Stimulated activated CD4-positive, alpha-beta T cell treated with anti-CD3 and anti-CD28 coated beads, Interleukin-4, amount 100 ng/mL, for 1 hour (primary cell): ENCODE measurements at places on chromosomes 5 and 9.

GRCh38 chr9:13165956-13166355, 113.5 kb downstream of the MPDZ start:
- DNase-seq = no peak

DNA sequence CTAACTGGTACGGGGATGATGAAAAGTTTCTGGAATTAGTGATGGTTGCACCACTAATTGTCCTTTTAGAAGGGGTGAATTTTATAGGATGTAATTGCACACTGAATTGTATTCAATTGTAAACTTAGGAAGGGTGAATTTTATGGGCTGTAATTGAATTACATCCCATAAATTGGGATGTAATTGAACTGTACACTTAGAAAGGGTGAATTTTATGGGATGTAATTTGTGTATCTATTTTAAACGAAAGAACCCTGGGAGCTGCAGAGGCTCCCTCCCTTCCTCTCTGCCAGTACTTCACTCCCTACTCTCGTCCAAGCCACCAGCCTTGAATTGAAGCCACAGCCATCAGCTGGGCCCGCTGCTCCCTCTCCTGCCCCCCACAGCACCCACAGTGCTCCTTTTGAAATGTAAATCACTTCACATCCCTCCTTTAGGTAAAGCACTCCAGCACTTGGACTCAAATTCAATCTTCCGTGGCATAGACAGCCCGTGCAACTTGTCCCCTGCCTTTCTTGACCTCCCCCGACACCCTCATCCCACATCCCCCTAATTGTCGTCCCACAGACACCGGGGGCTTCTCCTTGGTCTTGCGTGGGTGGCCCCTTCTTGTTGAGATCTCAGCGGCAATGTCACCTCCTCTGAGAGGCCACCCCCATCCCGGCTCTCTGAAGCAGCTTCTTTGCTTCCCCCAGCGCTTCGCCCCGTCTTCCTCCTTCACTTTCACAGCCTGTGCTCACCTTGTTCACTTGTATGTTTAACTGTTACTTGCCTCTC, 84.2 kb upstream of the HRH2 start:
- DNase-seq = no peak

DNA sequence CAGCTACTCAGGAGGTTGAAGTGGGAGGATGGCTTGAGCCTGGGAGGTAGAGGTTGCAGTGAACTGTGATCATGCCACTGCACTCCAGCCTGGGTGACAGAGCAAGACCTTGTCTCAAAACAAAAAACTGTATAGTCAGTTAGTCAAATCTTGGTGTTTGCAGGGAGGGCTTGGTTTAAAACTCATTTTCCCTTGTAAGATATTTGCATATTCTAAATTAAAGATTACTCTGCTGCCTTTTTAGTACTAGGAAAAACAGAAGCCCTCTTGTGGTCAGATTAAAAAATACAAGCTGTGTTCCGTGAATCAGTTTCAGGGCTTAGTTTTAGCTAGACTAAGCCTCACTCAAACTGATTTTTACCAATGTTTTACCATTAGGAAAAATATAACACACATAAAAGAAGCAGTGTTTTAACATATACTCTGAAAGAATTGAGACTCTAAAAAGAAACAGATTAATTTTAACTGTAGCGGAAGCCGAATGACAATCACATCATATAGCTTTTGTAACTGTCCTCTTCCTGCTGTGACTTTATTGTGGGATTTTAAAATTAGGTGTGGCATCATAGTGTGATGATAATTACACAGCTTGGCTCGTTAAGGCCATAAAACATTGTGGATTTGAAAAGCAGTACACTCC, 84.9 kb upstream of the BASP1 start:
- no peak for DNase-seq

DNA sequence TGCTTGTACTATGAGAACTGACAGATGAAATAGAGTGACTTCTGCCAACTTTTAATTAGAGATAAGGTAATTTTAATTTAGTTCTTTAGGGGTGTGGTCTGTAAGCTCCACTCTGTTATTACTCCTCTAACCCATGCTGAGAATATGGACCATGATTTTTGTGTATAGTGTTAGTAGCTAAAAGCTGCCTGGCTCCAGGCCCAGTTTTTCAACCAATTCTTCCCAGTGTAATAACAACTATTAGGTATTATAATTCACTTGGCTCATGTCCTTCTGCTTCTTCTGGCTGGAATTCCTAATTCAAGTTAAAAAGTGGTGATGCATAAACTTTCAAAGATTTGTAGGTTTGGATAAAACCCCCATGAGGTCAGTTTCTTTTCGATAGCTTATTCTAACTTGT, 216.3 kb downstream of the ISL1 start:
- DNase-seq = no peak

- no peak for DNase-seq
Measured at GRCh38 chr5:149202910-149203451, 61.7 kb downstream of the ABLIM3 start.

DNA sequence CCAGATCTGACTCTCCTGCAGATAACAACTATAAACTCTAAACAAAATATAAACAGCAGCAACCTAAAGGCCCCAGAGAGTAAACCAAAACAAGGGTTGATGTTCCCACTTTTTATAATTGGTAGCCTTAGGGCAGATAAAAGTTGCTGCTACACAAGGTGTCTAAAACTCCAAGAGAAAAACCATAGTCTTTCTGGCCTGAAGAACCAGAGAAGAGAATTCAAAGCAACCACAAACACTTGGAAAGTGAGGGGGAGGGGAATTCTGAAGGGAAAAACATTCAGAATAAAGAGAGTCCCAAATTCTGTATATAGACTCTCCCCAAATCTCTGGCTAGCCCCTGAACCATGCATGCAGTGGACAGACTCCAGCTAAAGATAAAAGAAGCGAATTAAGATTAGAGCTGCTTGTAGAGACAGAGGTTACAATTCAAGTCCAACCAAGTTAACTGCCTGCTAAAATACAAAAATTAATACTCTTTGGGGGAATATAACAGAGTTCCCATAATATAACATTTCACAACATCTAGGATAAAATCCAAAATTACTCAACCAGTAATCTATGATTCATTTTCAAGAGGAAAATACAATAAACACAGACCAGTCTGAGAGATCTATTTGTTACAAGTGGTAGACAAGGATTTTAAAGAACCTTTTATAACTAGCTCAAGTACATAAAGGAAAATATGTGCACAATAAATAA, 37.5 kb upstream of the RGMB start:
- DNase-seq = no peak

GRCh38 chr9:68416936-68417564, 60.6 kb downstream of the PGM5 start:
- DNase-seq = no peak

DNA sequence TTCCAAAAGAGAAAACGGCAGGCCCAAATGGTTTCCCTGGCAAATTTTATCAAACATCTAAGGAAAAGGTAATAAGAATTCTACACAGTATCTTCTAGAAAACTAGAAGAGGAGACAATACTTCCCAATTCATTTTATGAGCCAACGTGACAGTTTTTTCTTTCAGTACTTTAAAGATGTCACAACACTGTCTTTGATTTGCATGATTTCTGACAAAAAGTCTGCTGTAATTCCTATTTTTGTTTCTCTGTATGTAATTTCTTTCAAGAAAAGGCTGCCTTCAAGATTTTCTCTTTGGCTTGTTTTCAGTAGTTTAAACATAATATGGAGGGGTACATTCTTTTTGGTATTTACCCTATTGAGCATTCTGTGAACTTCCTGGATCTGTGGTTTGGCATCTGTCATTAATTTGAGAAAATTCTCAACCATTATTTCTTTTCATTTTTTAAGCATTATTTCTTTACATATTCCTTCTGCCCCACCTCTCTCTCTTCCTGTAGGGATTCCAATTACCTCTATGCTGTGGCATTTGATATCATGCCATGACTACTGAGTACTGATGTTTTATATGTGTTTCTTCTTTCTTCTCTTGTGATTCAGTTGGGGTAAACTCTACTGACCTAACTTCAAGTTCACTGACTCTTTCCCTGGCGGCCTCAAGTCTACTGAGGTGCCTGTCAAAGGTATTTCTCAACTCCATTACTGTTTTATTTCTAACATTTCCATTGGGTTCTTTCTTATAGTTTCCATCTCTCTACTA, 32.2 kb downstream of the ANKS6 start:
- no peak for DNase-seq

GRCh38 chr9:23644326-23644725, 181.7 kb downstream of the ELAVL2 start:
- DNase-seq = no peak

- DNase-seq = no peak
Measured at GRCh38 chr5:5335107-5335506, 87.4 kb upstream of the ICE1 start.

DNA sequence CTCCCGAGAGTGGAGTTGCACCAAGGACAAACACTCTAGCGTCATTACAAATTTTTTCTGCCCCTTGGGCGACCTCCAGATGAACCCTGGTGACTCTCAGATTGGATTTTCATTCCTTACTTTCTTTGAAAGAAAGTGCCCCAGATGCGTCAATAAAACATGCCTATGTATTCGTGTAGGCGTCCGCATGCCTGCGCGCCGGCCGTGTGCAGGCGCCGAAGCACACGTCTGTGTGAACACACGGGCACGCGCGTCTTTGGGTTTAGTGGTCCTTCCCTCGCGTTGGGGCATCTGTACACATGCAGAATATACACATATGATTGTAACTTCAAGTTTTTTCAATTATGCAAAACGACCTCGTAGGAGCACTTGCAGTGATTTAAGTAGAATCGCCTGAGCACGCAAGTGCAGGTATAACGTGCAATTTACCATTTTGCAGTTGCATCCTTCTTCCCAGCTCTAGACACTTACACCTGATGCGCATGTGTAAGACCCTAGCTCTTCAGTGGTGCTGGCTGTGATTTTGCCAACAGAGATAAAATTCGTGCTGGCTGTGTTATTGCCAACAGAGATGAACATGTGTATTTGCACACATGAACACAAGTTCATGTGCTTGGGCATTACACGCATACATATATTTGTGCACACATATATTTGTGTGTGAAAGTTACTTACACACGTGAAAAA, 1.9 kb upstream of the LHX2 start:
- DNase-seq = no peak

DNA sequence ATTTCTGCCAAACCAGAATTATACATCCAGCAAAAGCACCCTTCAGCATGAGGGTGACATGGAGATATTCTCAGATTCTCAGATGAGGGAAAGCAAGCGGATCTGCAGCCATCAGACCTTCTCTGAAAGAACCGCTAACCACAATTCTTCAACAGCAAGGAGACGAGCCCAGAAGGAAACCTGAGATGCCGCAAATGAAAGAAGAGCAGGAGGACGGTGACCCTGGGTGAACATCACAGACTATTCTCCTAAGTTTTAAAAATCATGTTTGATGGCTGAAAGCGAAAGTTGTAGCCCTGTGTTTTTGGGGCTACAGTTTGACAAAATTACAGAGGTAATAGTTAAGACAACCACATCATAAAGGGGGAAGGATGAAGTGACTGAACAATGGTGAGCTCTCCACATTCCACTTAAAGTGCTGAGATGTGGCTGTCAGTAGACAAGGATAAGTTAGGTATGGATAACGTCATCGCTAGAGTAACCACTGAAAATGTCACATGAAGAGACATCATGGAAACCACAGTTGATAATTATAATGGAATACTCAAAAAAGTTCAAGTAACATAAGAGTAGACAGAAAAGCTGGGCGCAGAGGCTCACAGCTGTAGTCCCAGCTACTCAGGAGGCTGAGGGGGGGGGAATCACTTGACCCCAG, 31.5 kb upstream of the NSMF start:
- DNase-seq = no peak

DNA sequence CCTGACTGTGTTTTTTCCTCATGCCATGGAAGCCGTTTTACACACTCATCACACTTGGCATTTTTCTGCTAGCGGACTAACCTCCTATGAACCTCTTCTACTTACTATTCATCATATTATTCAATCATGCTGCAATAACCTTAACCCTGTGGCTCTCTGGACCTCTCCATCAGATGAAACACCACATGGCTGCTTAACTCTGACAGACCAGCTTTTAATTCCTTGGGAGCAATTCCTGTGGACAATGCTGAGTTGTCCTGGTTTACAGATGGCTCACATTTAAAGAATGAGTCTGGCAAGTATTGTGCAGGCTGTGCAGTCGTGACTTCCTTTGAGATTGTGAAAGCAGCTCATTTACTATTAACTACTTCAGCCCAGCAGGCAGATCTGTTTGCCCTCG, 9.0 kb downstream of the OR1J1 start:
- DNase-seq = no peak

DNA sequence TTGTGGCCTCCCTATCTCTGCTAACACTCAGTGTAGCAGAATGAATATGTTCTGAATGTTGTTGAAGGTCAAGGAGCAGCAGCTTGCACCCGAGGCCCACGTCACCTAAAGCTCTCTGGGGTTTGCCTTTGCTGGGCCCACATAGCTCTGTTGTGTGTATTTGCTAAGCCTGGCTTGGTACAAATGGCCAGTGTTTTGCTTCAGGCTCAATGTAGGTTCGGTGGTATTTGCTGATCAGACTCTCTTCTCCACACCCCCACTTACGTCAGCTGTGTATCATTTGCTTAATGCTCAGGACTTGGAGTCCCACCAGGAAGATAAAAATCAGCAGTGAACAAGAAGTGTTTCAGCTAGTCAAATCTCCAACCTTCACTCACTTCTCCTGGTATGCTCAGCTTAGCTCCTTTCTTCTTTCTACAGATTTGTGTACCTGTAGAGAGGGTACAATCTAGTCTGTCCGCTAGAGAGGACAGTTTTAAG, 4.8 kb upstream of the RFESD start:
- no peak for DNase-seq

DNA sequence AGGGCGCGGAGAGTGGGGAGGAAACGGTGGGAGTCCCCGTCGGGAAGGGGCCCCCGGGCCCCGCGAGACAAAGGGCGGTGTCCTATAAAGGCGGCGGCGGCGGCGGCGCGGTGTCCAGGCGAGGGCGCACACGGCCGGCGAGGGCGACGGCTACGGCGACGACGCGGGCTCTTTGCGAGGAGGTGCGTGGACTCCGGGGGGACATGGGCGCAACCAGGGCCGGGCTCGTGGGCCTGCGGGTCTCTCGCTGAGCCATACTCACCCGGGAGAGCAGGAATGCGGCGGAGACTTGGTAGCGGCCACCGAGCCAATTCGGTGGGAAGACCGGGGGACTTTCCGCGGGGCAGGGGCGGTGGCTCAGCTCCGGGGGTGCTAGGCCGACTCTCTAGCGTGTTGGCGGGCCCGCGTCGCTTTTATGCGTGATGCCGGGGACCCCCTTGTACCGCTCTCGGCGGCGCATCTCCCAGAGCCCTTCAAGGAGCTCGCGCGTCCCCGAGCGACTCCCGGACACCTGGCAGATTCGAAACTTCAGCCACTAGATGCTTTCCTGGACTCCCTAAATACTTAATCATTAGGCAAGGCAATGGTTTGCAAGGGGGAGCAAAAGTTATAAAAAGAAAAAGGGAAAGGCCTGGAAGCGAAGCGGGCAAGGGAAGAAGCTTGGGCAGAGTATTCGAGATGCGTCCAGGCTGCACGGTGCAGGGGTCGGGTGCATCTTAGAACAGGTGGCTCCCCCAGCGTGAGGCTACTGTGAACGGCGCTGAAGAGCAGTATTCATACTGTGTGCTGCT, 5.9 kb upstream of the TAL2 start:
- DNase-seq = peak; percentile 11

GRCh38 chr9:96078897-96079490, 203.5 kb downstream of the ERCC6L2 start:
- DNase-seq = no peak

GRCh38 chr5:55915783-55916182, 64.6 kb downstream of the IL31RA start:
- DNase-seq = no peak
